Activated T-helper 1 cell treated with Interleukin-2 at 50 U/mL for 16 hours (primary cell): ENCODE measurements at places on chromosomes 4 and X.

- DNase-seq, result no peak
Measured at GRCh38 chr4:96044971-96045370, 205.1 kb downstream of the PDHA2 start.

GRCh38 chr4:47287735-47288134, 175.8 kb downstream of the COMMD8 start:
- DNase-seq, result no peak

DNA sequence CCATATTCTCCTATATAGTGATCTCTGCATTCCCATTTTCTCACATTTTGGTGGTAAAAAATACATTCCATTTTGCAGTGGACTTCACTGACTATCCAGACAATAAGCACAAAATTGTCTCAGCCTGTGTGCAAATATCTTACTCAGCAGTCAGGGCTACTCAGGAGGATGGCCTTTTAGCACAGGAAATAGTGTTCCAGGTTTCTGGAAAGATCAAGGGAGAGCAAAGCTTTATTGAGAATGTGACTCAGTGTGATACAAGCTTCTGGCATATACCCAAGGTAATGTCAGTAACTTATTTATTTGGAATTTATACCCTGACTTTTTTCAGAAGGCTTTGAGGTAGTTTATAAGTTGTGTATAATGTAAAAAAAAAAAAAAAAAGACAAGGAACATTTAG, 233.4 kb downstream of the TEX13A start:
- no peak for DNase-seq

DNA sequence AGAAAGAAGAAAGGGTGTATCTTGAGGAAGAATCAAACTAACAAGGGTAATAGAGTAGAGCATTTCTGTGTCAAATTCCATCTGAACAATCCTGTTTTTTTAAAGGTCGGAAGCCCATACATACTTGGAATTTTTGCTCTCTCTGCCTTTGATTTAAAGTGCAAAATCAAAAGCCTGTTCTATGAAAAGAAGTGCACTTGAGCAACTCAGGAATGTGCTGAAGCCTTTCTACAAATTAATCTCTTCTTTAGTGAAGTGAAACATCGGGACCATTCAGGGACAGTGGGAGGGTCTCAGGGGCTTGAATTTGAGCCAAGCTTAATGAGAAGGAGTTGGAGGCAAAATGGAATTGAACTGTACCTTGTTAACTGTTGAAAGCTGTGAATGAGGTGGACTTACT, 1008.5 kb upstream of the LCORL start:
- no peak for DNase-seq

DNA sequence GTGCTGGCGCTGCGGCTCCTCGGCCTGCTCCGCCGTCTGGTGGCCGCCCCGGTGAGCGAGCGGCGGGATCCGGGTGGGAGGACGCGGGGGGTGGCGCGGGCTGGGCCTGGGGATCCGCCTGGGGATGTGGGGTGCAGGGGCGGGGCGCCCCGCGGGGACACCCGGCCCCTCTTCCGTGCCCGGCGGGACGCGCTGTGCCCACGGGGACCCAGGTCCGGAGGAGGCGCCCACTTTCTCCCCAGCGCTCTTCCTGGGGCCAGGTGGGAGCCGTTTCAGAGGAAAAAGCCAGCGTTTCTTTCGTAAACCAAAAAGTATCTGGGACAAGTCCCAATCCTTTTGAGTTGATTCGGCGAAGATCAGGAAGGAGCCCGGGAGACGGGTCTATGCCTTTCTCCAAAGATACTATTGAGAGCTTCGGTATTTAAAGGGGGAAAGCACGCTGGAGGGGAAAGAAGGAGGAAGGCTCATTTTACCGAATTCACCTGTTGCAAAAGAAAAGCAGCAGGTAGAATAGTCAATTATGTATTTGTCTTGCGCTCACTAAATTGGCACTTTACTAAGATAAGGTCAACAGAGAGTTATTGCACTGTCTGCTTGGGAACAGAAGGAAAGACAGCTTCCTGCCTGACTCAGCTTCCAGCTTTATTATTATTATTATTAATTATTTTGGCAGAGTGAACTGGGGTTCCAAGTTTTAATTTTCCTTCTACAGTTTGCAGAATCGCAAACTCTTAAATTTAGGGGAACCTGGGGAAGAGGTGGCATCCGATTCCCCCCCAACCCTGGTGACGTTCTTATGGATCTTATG, 81.5 kb upstream of the CD99 start:
- DNase-seq, result no peak

DNA sequence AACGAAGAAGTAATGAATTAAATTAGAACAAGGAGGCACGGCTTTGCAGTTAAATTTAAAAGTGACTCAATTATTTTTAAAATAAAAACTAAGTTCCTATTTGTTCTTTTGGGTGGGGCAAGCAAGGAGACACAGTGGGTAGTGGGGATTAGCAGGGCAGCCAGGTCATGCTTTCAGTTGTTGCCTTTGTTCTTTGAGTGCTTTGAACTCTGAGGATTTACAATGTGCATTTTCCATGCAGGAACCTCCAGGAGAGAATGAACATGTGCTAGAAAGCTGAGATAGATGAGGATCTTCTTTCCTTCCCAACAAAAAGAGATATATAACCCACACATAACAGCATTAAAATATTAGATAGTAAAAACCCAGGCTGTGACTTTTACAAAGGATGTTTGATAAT, 420.4 kb upstream of the CTSO start:
- DNase-seq, result no peak

GRCh38 chr4:95018785-95019184, 261.0 kb downstream of the BMPR1B start:
- DNase-seq, result no peak

GRCh38 chrX:115591420-115591819, 30.4 kb downstream of the PLS3 start:
- no peak for DNase-seq

- no peak for DNase-seq
Measured at GRCh38 chr4:155543126-155543765, 123.4 kb upstream of the GUCY1A1 start.

DNA sequence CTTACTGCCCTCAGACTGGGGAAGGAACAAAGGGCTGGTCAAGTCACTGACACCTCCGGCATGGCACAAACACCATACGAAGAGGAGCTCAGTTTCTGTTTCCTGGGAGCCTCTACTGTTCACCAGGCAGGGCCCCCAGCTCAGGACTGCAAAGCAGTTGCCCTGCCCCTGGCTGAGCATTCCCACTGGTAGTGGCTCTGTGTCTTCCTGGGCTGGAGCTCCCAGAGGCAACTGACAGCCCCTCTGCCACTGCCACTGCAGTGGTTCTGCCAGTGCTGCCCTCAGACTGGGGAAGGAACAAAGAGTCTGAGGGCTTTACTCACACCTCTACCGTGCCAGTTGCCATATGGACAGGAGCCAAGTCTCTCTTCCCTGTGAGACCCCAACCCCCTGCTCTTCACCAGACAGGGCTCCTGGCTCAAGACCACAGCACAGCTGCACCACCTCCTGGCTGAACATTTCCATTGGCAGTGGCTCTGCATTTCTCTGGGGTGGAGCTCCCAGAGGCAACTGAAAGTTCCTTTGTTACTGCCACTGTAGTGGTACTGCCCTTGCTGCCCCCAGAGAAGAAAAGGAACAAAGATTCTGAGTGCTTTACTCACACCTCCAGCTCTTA, 67.9 kb downstream of the SMARCA5 start:
- DNase-seq, result no peak

- DNase-seq, result no peak
Measured at GRCh38 chr4:123804196-123804721, 407.7 kb downstream of the SPRY1 start.

DNA sequence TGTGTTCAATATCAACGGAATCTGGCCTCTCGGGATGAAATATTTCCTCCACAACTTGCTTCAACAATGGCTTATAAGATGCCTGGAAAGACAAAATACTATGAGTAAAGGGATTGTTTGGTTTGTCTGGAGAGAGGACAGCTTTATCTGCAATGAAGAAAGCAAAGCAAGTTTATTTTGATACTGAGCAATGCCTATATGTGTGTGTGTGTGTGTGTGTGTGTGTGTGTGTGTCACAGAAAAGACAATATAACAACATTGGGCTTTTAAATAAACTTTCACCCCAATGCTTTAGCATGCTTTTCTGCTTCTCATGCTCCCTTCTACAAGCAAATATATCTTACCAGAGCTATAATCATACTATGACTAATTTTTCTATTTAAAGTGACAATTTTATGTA, 45.4 kb downstream of the RASL11B start:
- no peak for DNase-seq

DNA sequence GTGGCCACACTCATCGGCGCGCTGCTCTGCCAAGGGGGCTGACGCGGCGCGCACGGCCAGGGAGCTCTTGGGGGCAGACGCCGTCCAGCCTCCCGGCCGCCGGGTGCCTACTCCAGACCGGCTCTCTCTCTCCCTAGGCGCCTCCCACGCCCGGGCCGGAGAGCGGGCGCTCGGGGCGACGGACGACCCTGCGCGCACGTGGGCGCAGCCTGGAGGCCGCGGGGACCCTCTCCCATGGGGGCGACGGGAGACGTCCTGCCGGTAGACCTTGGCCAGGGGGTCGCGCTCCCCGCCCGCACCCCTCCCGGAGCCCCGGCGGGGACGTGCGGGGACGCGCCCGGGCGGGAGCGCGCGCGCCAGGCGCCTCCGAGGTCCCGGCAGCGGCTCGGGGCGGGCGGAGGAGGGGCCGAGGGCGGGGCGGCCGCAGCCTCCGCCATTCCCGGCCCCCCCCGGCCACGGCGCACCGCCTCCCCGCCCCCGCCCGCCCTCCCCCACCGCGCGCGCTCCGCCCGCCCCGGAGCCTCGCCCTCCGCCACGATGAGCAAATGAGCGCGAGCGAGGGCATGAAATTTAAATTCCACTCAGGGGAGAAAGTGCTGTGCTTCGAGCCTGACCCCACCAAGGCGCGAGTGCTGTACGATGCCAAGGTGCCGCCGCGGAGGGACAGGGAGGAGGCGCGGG, at the start of gene MSL3:
Gene MSL3, plus strand, starts transcription at position 519 of the 681 bp plus-strand sequence. Its CDS starts 27 bp downstream, at position 546.
- peak; percentile 50 for DNase-seq

DNA sequence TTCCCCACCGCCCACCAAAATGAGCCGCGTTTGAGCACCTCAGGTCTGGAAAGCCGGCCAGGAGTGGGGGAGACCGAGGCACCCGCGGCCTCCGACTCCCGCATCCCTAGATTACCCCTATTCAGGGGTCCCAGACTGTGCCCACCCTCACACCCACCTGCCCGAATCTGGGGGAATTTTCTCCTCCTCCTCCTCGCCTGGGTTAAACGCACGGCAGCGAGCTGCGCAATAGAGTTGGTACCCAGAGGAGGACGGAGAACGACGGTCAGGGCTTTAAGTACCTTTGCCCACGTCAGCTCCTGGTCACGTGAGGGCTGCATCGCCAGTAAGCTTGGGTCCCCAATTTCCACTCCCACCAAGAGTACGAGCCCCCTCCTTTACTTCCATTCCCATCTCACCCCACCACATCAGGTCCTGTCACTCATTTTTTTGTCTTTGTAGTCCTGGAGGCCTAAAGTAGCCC, at the start of gene ARMCX2:
Gene ARMCX2, minus strand, starts transcription at position 250 of the 463 bp plus-strand sequence. CDS start 2,262 bp downstream, outside the sequence.
- DNase-seq, result no peak

DNA sequence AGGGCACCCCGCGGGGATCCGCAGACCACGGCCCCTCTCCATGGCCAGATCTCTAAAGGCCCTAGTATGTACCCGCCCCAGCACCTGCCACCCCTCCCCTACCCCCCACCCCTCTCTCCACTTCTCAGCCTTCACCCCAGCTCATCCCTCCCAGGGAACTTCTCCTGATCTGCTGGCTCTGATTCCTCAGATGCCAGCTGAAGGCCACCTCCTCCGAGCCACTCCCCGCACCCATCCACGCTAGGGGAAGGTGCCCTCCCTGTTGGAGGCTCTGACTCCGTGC, 11.9 kb downstream of the PSAPL1 start:
- DNase-seq, result no peak

DNA sequence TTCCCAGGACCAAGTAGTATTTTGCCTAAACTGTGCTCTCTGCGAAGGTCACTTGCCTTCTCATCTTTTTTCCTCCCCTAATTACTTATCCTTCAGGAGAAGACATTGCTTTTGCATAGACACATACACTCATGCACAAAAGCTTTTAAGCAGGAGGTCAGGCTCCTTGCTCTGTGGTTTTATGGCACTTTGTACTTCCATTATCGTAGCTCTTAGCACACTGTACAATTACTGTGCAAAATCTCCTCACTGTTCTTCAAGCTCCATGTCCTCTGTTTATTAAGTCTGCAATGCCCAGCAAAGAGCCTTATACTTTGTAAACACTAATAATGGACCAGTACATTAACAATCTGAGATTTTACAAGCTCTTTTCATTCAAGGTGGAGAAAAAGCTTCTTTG, 188.4 kb upstream of the GNPDA2 start:
- DNase-seq, result no peak

- DNase-seq, result no peak
Measured at GRCh38 chr4:30553706-30554105, 166.5 kb upstream of the PCDH7 start.

GRCh38 chrX:74449322-74449936, 28.1 kb downstream of the SLC16A2 start:
- DNase-seq, result peak; percentile 1

DNA sequence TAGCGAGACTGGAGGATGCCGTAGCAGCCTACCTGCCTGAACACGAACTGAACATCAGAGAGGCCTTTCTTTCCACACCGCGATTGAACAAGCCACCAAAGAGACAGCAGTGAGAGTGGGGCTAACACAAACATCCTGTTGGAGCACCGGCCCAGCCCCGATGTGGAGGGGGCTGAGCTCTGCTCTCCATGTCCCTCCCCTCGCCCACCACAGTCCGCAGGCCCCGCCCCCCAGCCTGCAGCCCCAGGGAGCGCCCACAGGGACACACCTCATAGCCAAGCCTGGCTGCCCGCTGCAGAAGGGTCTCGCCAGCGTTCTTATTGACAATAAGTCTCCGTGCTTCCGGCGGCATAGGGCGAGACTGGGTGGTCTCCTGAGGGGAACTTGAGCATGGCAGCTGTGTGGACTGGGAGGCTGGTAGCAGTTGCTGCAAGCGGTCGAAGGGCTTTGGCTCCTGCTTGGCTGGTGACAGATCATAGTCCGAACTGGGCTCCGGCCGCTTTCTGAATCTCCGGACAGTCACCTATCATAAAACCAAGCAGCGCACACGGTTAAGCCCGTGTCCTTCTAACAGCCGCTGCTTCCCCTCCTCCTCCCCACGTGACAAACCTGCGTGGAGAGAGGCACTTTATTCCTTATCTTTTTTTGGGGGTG, 35.8 kb downstream of the BCOR start:
- no peak for DNase-seq

GRCh38 chr4:76851375-76851774, 46.6 kb downstream of the SOWAHB start:
- no peak for DNase-seq

DNA sequence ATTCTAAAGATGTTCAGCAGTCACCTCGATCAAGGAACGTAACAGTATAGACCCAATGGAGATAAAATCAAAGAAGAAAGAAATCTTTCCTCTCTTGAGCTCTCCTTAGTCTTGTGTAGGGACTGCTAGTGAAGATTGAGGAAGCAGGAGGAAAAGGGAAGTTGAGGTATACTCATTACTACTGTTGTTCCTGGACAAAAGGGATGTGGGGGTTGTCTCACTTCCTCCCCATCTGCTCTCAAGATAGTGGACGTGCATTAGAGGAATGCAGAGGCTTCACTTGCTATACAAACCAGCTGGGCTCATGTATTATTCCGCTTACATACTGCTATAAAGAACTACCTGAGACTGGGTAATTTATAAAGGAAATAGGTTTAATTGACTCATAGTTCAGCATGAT, 208.9 kb upstream of the ARHGEF9 start:
- no peak for DNase-seq
